ENCODE measurements at places on chromosomes 5 and 9.

DNA sequence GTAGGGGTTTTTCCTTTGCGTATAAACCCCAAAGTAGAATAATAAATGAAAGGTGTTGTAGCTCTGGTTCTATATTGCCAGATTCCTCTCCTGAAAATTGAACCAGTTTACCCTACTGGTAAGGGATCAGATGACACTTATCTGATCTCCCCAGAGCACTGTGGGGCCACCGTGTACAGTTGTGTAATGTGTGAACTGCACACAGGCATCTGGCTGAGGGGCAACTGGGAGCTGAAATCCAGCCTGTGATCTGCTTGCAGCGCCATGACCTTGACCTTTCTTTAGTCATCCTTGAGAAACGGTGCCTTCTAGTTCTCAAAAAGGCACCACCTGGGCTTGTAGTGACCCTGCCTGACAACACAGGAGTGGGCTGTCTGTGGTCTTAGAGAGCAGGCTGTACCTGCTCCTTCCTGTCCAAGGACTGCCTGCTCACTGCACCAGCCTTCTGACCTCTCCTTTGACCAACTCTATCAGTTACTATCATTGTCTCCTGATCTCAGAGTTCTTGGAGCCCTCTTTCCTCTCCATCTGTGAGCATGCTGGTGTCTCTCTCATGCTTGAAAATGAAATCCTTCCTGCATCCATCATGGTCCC, 40.2 kb downstream of the PDE6A start:
- DNase-seq = no peak

GRCh38 chr9:104386425-104387069, 117.5 kb upstream of the OR13F1 start:
- DNase-seq = no peak

DNA sequence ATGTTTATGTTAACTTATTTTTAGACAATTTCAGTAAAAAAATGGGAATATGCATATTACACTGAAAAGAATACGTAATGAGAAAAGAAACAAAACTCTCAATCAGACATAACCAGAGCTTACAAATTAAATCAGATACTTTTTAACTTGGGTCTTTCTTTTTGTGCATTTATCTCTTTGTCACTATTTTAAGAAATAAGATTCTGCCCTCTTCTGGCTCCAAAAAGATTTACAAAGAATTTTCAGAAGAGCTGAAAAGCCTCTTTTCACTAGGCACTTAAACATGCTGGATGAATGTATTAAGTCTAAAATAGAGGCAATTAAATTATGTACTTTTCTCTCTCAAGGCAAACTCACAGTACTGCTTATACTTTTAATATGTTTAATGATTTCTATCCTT, 55.5 kb downstream of the CEP120 start:
- DNase-seq = no peak

GRCh38 chr9:114932502-114932901, 2.1 kb upstream of the TNFSF8 start:
- no peak for DNase-seq

DNA sequence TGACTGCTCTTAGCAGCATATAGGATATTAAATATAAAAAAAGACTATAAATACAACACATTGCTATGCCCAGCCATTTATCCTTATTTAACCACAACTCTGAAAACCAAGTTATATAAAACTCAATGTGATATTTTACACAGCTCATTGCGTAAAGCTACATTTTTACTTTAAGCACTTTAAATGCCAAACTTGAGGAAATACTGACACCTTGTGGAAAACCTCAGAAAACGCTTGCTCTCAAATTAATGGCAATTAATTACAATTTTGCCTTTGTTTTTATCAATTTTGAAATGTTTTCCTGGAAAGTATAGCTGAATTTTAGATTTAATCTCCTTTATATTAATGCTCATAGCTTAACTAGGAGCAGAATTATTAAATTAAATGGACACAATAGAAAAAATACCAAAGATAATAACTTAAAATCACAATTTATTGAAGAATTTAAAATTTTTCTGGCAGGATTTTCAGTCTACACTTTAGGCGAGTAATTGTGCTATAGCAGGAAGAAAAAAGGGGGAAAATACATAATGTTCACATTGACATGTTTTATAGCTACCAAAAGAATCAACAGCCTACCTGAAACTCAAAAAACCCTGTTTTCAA, 25.2 kb upstream of the PLAC8L1 start:
- DNase-seq = peak; percentile 31

DNA sequence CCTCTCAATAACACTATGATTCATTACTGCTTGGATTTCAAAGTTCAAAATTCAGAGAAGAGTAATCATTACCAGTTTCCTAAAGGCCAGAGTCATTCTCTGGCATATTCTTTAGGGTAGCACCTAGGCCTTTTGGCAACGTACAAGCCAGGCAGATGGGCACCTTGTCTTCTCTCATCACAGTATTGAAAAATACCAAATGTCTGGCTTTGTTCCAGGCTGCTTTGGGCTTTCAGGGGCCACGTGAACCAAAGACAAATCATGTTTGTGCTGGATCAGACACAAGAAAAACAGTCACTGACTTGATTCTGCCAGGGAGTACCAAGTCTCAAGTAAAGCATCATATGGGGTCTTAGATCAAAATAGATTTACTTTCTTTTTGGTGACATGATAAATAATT, 15.5 kb downstream of the MEGF9 start:
- no peak for DNase-seq

DNA sequence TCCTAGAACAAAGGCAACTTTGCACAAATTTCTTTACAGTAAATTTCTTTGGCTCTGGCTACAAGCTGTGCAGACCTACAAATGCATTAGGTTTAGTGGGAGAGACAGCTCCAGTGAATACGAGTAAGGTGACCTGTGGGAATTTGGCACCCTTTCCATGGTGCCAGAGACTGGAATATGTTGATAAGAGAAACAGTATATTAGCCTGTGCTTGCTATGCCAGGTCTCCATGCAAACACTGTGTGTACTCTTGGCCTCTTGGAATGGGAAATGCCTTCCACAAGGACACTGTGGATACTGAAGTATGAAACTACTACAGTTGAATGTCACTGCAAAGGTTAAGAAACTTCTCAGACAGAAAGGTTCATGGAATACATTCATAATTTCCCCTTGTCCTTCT, 458.5 kb downstream of the IRX1 start:
- DNase-seq = no peak

DNA sequence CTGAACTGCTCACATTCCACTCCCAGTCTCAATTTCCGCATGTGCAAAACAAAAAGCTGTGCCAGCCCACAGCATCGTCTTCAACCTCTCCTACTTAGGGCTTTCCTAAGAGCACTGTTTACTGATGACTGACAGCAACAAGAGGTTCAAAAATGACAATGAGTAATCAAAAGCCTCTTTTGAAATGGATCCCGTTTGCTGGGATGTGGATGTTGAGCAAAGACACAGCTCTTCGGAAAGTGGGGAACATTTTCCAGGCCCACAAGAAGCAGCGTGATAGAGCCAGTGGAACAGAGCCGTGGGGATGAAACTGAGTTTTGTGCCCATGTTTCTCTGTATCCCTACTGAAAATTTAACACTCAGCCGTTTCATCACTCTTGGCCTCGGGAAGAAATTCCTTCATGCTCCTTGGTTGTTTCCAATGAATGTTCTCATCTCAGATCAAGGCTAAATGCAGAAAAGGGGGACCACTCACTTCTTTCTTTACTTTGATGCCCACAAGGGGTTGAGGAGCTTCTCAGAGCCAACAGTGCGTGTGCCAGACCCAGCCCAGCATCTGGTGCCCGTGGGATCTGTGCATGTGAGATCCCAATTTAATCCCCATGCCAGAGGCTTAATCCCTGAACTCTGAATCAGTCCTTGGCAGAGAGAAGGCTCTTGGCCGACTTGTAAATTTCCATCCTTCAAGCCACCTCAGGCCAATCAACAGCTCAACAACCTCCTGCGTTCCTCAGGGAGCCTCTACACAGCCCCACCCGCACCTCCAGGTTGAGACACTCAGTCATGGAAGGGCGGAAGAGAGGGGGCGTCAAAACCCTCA, 230.2 kb upstream of the DAPK1 start:
- DNase-seq = no peak

- no peak for DNase-seq
These were observed 62.8 kb upstream of the ZFAND5 start for GRCh38 chr9:72427801-72428200.

DNA sequence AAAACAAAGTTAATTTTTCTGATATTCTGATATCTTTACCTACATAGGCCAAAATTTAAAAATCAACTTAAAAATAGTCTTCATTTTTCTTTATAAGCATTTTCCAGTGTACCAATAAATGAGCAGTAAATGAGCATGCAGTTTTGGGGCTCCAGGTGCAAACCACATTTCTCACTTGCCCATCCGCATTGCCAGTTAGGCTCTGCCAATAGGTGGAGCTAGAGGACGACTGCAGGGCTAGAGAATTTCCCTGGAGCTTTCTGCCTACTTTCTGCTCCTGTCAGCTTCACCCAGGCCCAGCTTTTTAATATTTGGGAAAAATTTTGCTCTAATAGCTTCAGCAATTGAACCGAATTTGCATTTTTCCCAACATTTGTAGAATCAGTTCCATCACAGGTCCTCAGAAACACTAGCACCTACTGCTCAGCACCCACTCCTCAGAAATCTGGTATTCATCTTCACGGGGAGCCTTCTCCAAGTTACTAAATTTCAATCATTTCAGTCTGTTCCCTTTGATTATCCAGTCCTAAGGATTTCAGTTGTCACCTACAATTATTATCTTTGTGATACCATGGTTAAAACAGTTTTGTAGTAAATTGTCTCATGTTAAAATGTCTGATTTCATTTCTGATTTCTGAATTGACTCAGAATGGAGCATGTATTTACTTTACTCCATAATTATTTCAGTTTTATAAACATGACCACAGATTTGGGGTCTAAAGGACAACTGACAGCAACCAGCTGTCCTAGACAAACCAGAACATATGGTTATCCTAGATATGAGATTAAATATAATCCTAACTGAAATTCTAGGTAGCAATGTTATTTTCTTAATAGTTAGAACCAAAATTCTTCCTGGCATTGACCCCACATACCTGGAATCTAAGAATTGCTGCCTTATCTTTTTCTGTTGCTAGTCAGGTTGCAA, 104.6 kb upstream of the FAM174A start:
- DNase-seq = peak; percentile 46

- DNase-seq = no peak
These were observed 46.9 kb upstream of the GAS1 start for GRCh38 chr9:86994231-86994630.

- no peak for DNase-seq
These were observed 124.6 kb downstream of the GNAQ start for GRCh38 chr9:77906991-77907390.

DNA sequence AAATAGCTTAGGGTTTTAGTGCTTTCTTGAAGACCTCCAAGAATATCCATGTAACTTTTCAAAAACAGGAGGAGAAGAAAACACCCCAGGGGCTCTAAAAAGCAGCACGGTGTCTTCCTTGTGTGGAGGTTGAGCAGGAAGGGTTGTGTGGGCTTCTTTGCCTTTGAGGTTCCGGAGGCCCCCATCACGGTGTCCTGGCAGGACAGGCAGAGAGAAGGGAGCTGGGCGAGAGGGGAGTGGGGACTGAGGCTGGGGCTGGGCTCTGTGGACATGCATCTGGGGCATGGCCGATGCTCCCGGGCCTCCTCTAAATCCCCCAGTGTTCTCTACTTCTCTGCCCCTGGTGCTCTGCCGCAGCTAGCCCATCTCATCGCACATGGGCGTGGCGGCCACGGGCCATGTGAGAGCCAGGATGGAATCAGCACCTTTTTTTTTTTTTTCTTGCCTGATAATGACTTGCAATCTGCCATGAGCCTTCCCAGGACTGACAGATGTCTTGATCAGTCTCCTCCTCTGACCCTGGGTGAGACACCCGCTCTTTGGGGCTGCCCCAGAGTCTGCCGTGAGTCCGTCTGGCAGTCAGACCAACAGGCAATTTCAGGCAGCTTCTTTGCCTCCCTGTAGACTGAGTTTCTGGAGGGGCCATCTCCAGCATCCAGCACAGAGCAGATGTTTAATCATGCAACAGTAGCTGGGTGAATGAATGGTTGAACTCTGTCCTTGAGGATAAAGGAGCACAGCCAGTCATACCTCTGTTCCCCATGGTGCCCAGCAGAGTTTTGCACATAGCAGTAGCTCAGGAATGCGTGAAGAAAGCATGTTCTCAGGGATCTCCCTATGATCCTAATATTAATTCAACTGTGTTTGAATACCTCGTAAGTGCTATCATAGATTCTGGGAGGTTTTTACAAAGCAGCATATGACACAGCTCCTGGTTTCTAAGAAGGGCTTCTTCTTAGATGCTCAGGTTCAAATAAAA, 12.1 kb downstream of the CXCL14 start:
- DNase-seq = no peak

- no peak for DNase-seq
These were observed 9.9 kb upstream of the CXXC5 start for GRCh38 chr5:139638090-139638735.

DNA sequence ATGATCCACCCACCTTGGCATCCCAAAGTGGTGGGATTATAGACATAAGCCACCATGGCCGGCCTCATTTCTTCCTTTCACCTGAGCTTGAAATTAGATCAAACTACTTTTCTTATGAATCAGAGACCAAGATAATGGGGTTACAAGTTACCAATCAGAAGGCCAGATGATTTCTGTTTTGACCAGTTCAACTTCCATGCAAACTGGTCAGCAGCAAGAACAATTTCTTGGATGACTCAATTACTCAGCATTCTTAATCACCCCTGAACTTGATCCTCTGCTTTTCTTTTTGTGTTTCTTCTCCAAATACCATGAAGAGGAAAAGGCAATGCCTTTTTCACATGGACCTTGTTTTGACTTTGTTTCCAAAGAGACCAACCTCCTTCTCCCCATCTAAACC, 10.0 kb upstream of the PLIN2 start:
- DNase-seq = no peak

DNA sequence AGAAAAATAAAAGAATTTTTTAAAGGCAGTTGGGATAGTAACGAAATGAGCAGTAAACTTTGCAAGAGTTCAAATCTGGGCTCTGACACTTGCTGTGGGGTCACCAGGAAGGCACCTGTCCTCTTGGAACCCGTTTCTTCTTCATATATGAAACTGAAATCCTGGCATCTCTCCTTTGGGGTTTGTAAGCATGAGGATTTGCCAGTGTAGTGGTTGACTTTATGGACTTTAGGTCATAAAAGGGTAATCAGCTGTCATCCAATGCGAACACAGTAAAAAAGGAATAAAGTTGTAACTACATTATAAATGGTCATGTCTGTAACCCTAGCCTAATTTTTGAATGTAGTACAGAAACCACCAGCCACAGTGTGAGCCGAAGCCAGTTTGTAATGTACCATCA, 1.3 kb downstream of the RAB14 start:
- no peak for DNase-seq

DNA sequence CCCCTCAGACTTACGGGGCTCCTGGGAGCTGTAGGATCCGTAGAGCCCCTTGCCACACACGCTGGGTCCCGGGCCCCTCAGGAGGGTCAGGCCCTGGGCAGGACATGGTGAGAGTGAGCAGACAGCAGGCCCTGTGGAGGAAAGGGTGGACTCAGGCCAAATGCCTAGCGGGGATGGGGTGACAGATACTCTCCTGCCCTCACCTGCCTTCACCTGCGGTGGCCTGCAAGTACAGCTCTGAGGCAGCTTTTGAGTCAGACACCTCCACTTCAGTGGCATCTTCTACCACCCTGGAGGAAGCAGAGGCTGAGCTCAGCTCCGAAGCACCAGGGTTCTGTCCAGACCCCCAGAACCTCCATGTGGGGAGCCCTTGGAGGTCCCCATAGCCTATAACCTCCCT, 26.2 kb downstream of the SLC35A4 start:
- DNase-seq = no peak

- no peak for DNase-seq
These were observed 36.0 kb downstream of the ANKRD33B start for GRCh38 chr5:10599862-10600284.
